ENCODE measurements at places on chromosomes 1 and 21.

DNA sequence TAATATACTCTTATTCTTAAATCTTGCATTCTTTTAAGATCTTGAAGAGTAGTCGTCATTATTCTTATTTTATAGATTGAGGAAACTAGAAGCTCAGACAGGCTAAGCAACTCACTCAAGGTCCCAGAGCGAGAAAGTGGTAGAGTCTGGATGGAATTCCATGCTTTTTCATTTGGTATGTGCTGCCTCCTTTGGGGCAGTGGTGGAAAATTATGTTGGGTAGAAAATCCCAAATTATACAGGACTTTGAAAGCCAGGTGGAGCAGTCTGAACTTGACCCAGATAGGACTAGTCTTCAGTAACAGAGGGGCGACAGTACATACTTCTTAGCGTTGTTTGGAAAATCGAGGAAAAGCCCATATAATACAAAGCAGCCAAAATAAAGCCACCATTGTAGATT, 205.6 kb downstream of the ATG4C start:
- DNase-seq, result peak; percentile 26

- DNase-seq, result no peak
Measured at GRCh38 chr1:116958977-116959376, 42.6 kb upstream of the CD101 start.

GRCh38 chr21:26136671-26137070, 33.9 kb downstream of the APP start:
- DNase-seq, result no peak

DNA sequence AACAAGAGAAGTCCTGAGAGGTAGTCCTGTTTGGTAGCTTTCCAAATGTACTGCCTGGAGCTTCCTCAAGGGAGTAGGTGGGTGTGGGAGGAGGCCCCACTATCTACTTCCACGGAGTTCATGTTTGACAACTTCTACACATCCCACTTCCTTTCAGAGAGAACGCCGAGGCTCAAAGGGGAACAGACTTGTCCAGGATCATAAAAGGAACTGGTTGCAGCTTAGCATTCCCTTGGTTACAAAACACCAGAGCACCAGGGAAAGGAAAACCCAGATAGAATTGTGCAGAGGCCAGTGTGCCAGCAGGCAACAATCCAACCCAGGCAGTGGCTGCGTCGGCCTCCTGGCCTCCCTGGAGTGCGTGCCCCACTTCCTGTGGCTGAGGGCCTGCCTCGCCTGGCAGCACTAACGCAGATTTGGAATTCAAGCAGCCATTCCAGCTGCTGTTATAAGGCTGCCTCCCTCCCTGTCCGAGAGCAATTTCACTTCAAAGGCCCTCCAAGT, 4.2 kb upstream of the RAP1GAP start:
- DNase-seq, result no peak

GRCh38 chr1:77794550-77794949, 15.1 kb downstream of the MIGA1 start:
- no peak for DNase-seq

DNA sequence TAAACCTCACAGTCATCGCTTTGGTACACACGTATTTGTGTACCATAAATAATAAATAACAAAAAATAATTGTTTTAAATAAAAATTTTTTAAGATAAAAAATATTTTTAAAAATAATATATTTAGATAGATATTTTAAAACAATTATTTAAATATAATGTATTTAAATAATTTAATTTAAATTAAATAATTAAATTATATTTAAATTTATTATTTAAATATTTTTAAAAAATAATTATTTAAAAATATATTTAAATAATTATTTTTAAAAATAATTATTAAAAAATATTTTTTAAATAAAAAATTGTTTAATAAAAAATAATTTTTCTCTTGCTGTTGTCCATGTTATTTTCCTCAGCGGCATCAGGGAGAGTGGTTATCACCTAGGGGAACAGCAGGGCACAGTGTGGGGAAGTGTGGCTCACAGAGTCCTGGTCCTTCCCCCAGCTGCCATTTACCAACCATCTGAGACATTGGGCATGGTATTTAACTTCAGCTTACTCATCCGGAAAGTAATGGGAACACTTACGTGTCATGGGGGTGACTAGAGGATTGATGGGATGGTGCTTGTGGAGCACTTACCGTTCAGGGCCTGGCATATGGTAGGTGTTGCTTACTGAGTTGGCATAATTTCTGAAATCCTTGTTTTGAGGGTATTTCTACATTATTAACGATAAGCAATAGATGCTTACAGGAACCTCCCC, 92.9 kb upstream of the TSPAN2 start:
- no peak for DNase-seq

DNA sequence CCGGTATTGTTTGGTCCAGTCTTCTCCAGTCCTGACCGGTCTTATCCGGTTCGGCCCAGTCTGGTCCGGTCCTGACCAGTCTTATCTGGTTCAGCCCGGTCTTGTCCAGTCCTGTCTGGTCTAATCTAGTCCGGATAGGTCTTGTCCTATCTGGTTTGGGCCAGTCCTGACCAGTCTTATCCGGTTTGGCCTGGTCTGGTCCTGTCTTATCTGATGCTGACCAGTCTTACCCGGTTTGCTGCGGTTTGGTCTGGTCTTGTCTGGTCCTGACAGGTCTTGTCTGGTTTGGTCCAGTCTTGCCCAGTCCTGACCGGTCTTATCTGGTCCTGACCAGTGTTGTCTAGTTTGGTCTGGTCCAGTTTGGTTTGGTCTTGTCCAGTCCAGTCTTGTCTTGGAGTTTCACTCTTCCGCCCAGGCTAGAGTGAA, 30.1 kb downstream of the DHX9 start:
- DNase-seq, result no peak

- no peak for DNase-seq
Measured at GRCh38 chr1:167492481-167492910, 25.8 kb downstream of the CD247 start.

- DNase-seq, result peak; percentile 98
Measured at GRCh38 chr1:156421062-156421938, 52.3 kb downstream of the RHBG start.

DNA sequence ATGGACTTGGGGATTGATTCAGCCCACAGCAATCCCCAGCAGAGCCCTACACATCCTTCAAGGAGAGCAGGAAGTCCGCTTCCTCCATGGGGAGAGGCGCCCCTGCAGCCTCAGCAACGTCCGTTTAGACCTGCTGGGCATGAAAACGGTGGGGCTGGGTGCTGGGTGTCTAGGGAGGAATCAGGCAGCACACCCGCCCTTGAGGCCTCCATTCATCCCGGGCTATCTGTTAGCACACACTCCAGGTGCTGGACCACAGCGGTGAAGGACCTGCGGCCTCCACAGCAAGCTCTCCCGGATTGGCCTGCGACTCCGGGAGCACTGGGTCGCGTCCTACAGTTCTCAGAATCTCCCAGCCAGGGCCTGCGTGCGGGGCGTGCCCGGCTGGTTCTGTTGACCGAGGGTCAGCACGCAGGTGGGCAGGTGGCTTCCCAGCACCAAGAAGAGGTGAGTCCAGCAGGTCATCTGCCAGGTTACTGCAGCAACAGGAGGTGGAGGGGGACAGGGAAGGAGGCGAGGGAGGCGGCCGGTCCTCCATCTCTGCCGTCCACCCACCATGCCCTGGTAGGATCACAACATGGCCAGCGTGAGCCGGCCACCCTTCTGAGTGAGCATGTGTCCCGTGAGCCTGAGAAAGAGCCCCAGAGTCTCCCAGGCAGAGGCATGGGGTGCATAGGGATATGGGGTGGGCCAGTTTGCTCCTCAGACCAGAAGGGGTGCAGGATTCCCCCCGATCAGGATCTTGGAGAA, 96.6 kb downstream of the RIPK4 start:
- no peak for DNase-seq

DNA sequence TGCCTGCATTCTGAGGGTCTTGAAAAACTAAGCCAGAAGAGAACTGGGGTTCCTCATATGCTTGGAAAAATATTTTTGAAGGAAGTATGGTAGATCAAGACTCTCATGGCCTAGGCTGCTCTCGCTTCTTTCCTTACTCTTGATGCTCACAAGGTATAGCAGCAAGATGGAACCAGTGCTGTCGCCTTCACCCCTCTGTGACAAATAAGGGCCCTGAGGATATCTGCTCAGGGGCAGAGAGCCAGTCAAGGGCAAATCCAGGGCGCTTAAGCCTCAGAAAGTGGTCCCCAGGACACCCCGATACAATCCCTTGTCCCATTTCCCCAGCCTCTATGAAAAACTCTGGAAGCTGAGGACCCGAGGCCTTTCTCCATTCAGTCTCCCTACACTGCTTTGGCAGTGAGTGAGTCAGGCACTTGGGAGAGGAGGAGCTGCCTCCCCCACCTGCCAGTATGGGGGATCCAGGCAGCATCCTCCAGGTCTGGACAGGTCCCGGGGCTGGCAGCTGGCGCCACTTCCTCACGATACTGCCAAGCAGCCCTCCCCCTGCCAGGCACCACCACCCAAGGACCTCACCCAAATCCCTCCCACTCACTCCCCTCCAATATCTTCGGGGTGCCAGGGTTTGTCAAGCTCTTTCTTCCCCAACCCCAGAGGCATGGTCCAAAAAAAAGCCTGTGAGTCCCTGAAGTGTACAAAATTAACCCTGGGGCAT, 1.3 kb downstream of the IGSF9 start:
- DNase-seq, result peak; percentile 9

DNA sequence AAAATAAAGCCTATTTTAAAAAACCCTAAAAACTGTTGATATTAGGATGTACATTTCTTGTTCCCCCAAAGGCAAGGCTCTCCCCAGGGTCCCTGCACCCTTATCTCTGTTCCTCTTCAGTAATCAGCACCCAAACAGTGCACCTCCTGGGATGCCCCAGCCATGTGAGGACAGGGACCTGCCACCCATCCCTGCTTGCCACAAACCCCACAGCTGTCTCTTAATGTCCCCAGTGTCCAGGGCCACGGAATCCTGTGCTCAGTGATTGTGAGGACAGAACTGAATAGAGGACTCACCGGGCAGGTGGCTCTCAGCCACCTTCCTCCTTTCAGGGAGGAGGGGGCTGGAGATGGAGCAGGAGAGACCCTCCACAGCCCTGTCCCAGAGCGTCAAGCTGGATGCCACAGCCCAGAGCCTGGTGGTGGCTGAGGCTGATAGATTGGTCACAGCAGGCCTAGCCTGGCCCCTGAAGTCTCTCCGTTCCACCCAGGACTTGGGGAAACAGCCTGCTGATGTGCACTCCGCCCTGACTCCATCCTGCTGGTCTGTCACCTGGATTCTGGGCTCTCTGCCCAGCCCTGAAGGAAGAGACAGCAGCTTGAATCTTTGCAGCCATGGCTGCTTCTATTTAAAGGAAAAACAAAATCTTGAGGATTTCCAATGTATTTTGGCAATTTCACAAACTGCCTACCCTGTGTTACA, 23.1 kb downstream of the RNF187 start:
- DNase-seq, result no peak

DNA sequence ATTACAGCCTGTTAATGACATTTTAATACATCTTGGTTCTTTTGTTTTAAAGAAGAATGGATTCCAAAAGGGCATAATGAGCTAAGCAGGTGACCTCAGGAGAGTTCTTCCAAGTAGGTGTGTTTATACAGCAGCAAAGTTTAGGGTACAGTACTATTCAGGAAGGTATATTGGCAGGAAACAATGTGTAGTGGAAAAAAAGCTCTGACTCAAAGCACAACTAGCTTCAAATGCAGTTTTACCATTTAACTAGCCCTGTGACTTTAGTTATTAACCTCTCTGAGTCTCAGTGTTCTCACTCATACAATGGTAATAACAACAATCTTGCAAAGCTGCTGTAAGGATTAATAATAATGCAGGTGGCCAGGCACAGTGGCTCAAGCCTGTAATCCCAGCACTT, 29.9 kb downstream of the FAF1 start:
- no peak for DNase-seq

DNA sequence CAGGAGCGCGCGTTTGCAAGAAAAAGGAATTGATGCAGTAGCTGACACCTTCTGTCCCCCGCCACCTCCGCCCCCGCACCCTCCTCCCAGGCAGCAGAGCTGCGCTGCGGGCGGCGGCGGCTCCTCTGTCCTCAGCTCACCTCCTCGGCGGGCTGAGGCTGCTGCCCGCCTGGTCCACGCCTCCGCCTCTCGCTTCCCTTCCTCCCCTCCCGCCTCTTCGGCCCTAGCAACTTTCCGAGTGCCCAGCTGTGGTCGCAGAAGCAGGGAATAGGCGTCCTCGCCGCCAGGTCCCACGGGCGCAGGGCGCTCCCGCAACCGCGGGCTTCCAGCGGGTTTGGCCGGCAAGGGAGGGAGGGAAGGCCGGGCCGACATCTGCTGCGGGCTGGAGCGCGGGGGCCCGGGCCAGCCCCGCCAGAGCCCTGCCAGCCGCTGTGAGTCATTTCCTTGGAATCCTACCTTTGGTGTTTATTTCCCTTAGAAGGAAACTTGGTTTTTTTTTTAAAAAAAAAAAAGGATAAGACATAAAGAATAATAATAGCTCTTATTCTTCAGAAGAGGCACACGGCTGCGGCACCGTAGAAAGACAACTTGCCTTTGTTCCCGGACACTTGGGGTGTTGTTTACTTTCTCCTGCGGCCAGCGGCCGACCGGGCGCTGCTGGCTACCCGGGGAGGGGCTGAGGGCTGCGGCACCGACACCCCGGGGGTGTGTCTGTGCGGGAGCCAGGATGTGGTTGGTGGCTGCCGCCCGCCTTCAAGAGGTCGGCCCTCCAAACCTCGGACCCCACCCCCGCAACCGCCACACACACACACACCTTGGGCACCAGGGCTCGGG, 1.1 kb downstream of the SERTAD4 start:
- no peak for DNase-seq

- no peak for DNase-seq
Measured at GRCh38 chr1:215776336-215776735, 209.2 kb downstream of the KCTD3 start.

Data from NCI-H1694 treated with DMSO at 0.1 percent for 48 hours (cell line).